DND-41 (cell line): ENCODE measurements at places on chromosomes 5 and 9.

GRCh38 chr9:131366761-131367401 lies 27.0 kb upstream of the PRRC2B start:
- H3K4me3 ChIP-seq, result no peak overlapping the region
- DNase-seq, result no peak
- H3K36me3 ChIP-seq, result no peaks in the 10 kb centered on the region
- peaks cover under 1% of the 10 kb centered on the region; the same call in 1 of the 2 replicates for H3K4me1 ChIP-seq
- H3K27ac ChIP-seq, result no peak overlapping the region
- no peaks in the 10 kb centered on the region for H3K27me3 ChIP-seq

DNA sequence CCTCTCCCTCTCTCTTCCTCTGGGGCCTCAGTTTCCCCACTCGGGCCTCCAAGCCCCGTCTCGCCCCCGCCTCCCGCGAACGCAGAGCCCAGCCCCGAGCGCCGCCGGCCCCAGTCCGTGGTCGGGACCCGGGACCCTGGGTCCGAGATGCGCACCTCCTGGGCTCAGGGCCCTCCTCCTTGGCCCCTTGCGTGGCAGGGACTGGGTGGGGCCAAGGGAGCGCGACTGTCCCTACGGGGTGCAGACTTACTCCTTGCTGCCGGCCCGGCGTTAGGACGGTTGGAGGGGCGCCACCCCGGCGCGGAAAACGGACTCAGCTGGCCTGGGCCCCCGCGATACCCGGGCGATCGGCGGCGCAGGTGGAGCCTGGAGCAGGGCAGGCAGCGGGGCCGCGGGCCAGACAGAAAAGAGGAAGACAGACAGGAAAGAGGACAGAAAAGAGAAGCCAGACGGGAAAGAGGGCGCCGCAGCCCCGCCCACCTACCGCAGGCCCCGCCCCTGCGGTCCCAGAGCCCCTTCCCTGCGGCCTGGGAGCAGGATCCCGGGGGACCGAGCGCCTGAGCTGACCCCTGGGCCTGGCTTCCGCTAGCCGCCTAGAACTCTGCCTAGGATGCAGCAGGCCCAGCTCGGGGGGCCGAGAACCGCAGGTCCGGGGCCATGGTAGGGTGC lies at the start of gene GBGT1:
Gene GBGT1 (minus strand): TSS at position 411 of the 669 bp plus-strand sequence. CDS start 1,502 bp downstream, outside the sequence.
- H3K27me3 ChIP-seq, result no peaks in the 10 kb centered on the region
- H3K27ac ChIP-seq, result no peak within 1 kb of the TSS
- H3K4me3 ChIP-seq, result no peak within 1 kb of the TSS
- DNase-seq, result peak; percentile 44

- H3K4me1 ChIP-seq, result no peaks in the 10 kb centered on the region
- no peak overlapping the region for H3K27ac ChIP-seq
- H3K27me3 ChIP-seq, result no peaks in the 10 kb centered on the region
- no peak for DNase-seq
Measured at GRCh38 chr9:135281151-135281550, 193.7 kb downstream of the OLFM1 start.

DNA sequence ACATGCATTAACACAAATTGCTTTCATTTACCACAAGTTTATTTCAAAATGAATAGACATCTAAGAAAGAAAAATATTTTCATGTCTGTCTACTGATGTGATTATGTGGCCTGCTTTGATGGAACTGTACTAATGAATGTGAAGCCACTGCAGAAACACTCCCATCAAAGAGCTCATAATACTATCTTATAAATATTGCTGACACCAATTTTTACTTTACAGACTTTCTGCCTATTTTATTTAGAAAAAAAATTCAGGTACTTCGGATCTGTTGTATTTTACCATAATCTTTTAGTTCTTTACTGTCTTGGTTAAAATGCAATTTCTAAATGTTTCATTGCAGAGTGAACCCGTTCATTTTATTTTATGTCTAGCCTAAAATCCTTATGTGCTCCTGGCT lies 281.9 kb downstream of the ICE1 start:
- DNase-seq, result no peak
- H3K4me3 ChIP-seq, result no peak overlapping the region
- no peaks in the 10 kb centered on the region for H3K4me1 ChIP-seq
- H3K27ac ChIP-seq, result no peak overlapping the region
- peaks cover 3% of the 10 kb centered on the region for H3K27me3 ChIP-seq

GRCh38 chr5:35919191-35919590 lies 19.2 kb downstream of the CAPSL start:
- peaks cover 3% of the 10 kb centered on the region; the same call in 1 of the 2 replicates for H3K36me3 ChIP-seq
- peaks cover 56% of the 10 kb centered on the region for H3K4me1 ChIP-seq
- peak overlapping the region; percentile 86 for H3K27ac ChIP-seq
- no peaks in the 10 kb centered on the region for H3K27me3 ChIP-seq
- DNase-seq, result no peak

DNA sequence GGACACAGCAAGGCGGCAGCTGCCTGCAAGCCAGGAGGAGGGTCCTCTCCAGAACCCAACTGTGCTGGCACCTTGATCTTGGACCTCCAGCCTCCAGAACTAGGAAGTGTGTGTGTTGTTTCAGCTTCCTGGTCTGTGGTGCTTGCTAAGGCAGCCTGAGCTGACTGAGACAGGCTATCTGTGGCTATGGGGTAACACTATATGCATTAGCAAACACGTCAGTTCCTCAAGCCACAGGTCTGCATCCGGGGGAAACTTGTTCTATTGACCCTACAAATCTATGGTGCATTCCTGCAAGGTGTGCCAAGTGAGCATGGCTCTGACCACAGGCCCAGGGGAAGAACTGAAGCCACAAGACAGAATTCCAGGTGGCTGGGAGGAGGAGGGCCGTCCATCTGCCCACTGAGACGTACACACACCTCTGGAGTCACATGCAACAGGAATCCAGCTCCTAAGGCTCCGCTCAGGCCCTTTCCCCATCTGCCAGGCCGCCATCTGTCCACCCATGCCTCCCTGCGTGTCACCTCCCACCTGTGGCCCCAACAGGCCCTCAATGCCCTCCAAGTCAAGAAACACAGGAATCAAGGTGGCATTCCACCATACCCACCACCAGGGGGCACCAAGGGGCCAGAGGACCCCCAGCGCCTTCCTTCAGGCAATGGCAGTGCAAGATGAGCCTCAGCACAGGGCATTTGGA lies 174.9 kb downstream of the ROR2 start:
- H3K27ac ChIP-seq, result no peak overlapping the region
- peaks cover 14% of the 10 kb centered on the region for H3K27me3 ChIP-seq
- peak; percentile 62 for DNase-seq
- H3K4me1 ChIP-seq, result no peaks in the 10 kb centered on the region

DNA sequence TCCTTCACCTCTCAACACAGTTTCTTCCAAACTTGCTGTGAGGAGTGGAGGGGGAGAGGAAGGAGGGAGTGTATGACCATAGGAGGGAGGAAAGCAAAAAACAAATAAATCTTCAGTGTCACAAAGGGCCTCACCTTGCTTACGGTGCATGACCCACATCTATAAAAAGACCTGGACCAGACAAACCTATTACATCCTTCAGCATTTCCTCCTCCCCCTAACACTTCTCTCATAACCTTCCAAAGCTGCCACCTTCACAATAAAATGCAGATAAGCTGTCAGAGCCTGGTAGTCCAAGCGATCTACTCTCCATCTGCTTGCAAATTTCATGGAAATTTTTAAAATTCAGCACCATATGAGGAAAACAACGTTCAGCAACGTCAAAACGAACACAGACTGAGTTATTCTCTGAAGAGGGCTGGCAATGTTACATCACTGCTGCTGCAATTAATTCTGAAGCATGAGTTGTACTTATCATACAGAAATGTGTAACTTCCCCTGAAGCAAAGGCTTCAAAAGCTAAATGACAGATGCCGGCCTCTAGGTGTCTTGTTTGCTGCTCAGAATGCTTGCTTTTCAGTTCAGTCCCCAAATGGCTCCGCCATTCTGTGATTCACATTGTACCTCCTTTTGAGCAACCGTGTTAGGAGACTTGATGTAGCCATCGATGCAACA lies 62.9 kb downstream of the EFNA5 start:
- H3K36me3 ChIP-seq, result no peaks in the 10 kb centered on the region
- peaks cover 35% of the 10 kb centered on the region for H3K4me1 ChIP-seq
- H3K27ac ChIP-seq, result no peak overlapping the region
- no peak overlapping the region for H3K4me3 ChIP-seq
- no peaks in the 10 kb centered on the region for H3K27me3 ChIP-seq
- no peak for DNase-seq

- no peak overlapping the region for H3K27ac ChIP-seq
- no peaks in the 10 kb centered on the region for H3K36me3 ChIP-seq
- H3K27me3 ChIP-seq, result no peaks in the 10 kb centered on the region
- H3K4me3 ChIP-seq, result no peak overlapping the region
- no peaks in the 10 kb centered on the region for H3K4me1 ChIP-seq
- no peak for DNase-seq
Measured at GRCh38 chr5:140207250-140207964, 32.4 kb downstream of the CYSTM1 start.

DNA sequence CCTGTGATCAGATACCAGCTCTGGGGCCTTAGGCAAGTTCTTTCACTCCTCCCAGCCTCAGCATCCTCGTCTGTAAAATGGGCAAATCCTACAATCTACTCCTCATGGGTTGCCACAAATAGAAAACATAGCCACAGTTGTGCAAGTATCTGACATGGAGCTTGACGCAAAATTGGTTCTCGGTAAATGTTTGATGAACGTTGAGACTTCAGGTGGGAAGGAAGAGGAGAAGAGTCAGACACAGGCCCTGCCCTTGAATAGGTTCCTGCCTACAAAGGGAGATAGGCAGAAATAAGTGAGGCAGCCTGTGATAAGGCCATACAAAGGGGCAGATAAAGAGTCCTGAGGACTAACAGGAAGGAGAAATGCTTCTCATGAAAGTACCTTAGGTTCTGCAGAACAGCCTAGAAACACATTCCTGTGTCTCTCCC lies 26.1 kb upstream of the CPEB4 start:
- no peak overlapping the region for H3K27ac ChIP-seq
- no peaks in the 10 kb centered on the region for H3K36me3 ChIP-seq
- no peak overlapping the region for H3K4me3 ChIP-seq

GRCh38 chr9:75053869-75054268 lies 25.8 kb upstream of the CARNMT1 start:
- H3K27ac ChIP-seq, result no peak overlapping the region
- H3K27me3 ChIP-seq, result no peaks in the 10 kb centered on the region
- H3K4me3 ChIP-seq, result no peak overlapping the region
- H3K36me3 ChIP-seq, result no peaks in the 10 kb centered on the region

DNA sequence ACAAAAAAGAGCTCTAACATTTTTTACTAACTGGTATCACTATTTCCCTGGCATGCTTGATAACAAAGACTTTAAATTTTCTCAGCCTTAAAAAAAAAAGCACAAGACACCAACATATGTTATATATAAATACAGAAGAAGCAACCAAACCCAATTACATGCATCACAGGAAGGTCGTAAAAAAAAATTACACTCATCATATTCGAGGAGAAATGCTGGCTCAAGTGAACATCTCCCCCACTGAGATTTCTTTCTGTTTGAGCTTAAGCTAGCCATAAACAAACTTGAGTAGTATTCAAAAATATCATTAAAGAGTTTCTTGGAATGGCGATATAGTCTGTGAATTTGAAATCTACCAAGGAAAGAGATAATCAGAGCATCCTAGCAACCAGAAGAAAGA lies 7.5 kb upstream of the MSH3 start:
- no peak overlapping the region for H3K27ac ChIP-seq
- peaks cover 12% of the 10 kb centered on the region for H3K36me3 ChIP-seq
- H3K27me3 ChIP-seq, result no peaks in the 10 kb centered on the region
- no peak for DNase-seq
- no peaks in the 10 kb centered on the region for H3K4me1 ChIP-seq
- no peak overlapping the region for H3K4me3 ChIP-seq

DNA sequence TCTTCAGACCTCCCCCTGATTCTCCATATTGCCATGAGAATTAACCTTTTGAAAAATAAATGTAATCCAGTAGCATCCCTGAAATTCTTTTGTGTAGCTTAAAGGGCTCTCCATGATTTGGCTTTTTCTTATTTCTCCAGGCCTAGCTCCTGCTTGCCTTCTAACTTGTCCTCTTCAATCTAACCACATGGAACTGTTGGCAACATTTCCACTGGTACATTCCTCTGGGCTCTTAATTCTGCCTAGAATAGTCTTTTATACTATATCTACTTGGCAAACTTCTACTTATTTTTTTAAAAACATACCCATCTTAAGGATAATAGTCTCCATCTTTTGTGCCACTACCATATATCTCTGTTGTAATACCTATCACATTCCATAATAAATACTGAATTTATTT lies 54.1 kb downstream of the GNG10 start:
- no peak overlapping the region for H3K27ac ChIP-seq
- no peaks in the 10 kb centered on the region for H3K27me3 ChIP-seq
- DNase-seq, result no peak
- no peak overlapping the region for H3K4me3 ChIP-seq
- no peaks in the 10 kb centered on the region for H3K36me3 ChIP-seq

DNA sequence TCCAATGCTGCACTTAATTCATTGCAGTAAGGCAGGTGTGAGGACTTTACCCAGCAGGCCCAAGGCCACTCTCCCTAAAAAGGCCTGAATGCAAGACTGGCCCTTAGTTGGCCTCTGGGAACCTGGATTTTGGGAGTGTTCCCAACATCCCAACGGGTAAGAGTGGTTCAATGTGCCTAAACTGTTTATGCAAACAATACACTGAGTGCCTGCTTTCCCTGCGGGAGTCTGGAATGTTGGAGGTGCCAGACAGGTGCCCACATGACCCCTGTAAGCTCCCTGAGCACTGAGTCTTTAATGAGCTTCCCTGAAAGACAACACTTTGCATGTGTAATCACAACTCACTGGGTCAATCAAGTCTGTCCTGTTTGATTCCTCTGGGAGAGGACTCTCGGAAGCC lies 37.4 kb downstream of the NSUN2 start:
- H3K36me3 ChIP-seq, result peaks cover 30% of the 10 kb centered on the region
- no peak overlapping the region for H3K27ac ChIP-seq
- no peaks in the 10 kb centered on the region for H3K27me3 ChIP-seq
- H3K4me3 ChIP-seq, result no peak overlapping the region
- no peaks in the 10 kb centered on the region for H3K4me1 ChIP-seq

GRCh38 chr9:131534721-131535237 lies 3.7 kb upstream of the UCK1 start:
- no peak overlapping the region for H3K4me3 ChIP-seq
- H3K27ac ChIP-seq, result no peak overlapping the region
- peaks cover 6% of the 10 kb centered on the region; the same call in 1 of the 2 replicates for H3K36me3 ChIP-seq
- H3K27me3 ChIP-seq, result no peaks in the 10 kb centered on the region
- peaks cover 31% of the 10 kb centered on the region for H3K4me1 ChIP-seq
- peak; percentile 52 for DNase-seq

DNA sequence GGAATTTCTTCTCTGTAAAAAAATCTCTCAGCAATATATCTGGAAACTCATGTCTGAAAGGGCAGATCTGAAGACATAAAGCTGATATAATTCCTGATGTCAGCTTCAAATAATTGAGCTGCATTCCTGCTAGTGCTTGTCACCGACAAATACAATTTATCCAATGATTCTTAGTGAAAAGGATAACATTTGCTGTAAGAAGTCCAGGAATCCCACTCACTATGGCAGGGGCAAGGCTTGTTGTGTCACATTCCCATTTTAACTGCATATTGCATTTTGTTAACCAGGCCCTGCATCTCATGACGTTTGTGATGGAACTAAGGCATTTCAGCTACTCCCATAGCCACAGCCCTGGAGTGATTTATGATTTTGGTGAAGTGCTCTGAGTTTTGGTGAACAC lies 160.1 kb upstream of the DAB2 start:
- H3K36me3 ChIP-seq, result no peaks in the 10 kb centered on the region
- H3K4me1 ChIP-seq, result no peaks in the 10 kb centered on the region
- DNase-seq, result no peak
- no peak overlapping the region for H3K4me3 ChIP-seq
- H3K27ac ChIP-seq, result no peak overlapping the region
- H3K27me3 ChIP-seq, result peaks cover 24% of the 10 kb centered on the region

GRCh38 chr9:134544388-134545214 lies 97.0 kb upstream of the COL5A1 start:
- H3K36me3 ChIP-seq, result no peaks in the 10 kb centered on the region
- DNase-seq, result no peak
- H3K27ac ChIP-seq, result no peak overlapping the region
- no peaks in the 10 kb centered on the region for H3K4me1 ChIP-seq
- no peaks in the 10 kb centered on the region for H3K27me3 ChIP-seq
